ENCODE measurements at places on chromosomes 11 and 22.
A peak's percentile ranks its signal among the peaks of the same experiment; 100 is the strongest.

GRCh38 chr11:123137431-123138224 lies 57.4 kb downstream of the CLMP start:
- DNase-seq: no peak

DNA sequence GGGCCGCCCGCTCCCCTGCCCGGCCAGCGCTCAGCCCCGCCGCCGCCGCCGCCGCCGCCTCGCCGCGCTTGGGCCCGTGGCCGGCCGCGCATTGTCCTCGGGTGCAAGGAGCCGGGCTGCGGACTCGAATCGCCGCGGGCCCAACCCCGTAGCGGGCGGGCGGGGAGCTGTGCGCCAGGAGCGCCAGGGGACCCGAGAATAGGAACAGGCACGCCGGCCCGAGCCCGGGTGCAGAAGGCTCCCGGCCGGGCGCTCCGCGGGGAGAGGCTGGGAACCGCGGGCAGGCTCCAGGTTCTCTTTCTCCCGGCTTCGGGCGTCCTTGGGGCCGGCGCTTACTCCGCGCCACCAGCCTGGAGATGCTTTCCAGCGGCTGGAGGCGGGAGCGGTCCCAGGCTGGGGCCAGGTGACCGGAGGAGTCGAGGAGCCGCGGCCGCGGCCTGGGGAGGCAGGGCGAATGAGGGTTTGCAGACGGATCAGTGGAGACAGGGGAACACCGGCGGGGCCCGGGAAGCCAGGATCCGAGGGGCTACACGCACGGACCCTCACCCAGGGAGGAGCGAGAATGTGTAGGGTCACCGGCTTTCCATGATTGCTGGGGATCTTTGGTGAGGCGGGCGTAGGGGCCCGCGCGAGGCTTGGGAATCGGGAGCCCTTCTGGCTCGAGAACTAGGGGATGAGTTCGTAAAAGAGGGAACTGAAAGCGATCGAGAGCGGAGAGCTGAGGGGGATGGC lies 726 bp downstream of the PKNOX2 start:
- no peak for DNase-seq

DNA sequence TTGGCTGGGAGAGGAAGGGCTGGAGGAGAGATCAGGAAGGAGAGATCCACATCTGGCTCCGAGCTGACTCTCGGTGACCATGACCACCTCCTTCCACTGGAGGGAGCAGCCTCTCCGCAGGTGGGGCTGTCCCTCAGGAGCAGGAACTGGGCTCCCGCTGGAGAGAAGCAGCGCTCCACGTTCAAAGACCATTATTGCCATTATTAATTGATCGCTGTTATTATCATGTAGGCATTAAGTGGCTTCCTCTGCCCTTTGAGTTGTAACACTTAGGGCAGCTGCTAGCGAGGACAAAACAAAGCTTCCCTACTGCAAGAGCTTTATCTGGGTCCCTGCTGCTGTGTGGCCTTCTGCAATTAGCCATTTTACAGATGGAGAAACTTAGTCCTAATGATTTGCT lies 251.9 kb downstream of the ST3GAL4 start:
- DNase-seq: peak; percentile 18

GRCh38 chr11:121464352-121464946 lies 11.7 kb upstream of the SORL1-AS1 start:
- no peak for DNase-seq

- DNase-seq: no peak
Observed at GRCh38 chr11:10400856-10401255, 54.2 kb upstream of the AMPD3 start.

DNA sequence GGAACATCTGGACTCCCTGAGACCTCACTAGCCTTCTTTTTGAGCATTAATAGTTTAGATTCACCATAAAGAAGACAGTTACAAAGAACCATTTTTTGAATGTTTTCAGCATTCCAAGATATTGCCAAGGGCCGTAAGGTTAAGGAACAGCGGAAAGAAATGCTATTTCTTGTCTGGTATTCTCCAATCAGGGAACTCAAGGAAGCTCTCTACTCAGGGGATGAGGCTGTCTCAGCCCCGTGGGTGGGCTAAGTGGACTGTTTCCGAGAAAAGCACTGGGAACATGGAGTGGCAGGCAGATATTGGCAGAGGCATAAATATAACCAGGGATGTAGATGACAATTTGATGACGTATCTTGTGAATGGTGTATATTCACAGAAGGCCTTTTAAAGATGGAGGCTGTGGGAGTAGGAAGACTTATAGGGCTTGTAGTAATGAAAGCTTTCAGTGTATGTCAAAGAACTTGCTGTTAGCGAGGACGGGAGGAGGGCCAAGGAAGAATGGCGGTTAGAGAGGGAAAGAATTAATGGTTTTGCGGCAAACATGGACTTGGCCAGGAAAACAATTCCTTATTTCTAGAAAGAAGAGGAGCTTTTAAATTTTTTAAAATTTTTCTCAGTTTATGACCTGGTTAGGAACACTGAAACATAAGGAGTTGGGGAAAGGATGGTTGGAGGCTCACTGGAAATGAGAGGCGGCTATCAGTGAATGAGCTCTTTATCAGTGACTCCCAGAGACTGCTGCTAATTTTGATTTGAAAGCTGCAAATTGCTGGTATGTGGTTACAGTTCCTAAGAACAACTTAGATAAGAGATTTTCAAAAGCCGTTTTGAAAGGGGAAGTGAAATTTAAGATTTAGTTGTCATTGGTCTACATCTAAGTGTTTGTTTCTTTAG lies 64.6 kb downstream of the ST3GAL4 start:
- DNase-seq: no peak

- no peak for DNase-seq
Observed at GRCh38 chr22:49536571-49537131, 291.0 kb downstream of the BRD1 start.

DNA sequence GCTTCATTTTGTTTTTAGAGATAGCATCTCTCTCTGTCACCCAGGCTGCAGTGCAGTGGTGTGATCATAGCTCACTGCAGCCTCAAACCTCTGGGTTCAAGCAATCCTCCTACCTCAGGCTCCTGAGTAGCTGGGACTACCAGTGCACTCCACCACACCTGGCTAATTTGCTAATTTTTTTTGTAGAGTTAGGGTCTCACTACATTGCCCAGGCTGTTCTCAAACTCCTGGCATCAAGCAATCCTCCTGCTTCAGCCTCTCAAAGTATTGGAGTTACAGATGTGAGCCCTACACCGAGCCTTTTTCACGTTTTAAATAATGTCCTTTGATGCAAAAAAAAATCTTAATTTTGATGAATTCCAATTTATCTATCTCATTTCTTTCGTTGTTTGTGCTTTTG lies 75.4 kb upstream of the LINC01488 start:
- no peak for DNase-seq

DNA sequence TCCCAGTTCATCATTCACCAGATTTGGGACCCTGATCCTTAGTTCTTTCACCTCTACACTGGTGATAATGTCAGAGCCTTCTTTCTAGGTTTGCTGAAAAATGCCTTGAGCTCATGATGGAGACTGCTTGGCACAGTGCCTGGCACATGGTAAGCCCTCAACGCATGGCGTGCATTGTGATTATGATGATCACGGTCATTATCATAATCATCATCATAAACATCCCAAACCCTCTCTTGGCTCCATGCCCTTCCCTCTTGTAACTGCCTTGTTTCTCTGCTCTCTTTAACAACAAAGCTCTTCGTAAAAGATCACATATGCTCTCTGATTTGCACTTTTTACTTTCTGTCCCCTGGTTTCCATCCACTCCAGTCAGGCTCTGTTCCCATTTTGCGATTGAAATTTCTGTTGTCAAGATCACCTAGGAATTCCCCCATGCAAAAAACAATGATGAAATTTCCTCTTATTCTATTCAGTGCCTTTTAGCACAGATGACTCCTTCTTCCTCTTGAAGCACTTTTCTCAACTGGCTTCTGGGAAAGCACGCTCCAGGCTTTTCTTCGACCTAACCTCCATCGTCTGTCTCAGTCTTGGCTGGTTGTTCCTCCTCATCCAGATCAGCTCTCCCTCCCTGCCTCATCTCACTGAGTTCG lies 479.1 kb downstream of the OPCML start:
- DNase-seq: no peak

- no peak for DNase-seq
Observed at GRCh38 chr11:71349627-71350026, 97.2 kb upstream of the SHANK2 start.

DNA sequence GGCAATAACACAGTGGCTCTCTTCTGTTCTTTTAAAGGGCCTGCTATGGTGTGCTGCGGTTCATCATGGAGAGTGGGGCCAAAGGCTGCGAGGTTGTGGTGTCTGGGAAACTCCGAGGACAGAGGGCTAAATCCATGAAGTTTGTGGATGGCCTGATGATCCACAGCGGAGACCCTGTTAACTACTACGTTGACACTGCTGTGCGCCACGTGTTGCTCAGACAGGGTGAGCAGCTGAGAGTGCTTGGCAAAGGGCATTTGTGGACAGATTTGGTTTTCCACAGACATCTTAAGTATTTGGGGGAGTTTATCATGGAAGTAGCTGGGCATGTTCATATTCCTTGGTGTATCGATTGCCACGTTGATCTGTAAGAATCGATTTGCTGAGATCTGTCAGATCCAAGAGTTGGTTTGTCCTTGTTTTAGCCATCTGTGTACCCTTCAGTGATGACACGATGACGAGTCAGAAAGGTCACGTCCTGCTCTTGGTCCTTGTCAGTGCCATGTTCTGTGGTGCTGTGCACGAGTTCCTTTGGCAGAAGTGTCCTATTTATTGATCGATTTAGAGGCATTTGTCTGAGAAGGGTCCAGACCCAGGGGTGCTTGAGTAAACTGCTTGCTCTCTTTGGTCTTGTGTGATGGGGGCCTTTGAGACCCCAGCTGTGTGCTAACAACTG lies 4.8 kb downstream of the RPS3 start:
- DNase-seq: no peak

GRCh38 chr22:46428602-46429324 lies 93.2 kb downstream of the TRMU start:
- no peak for DNase-seq

GRCh38 chr11:10604798-10605197 lies 36.3 kb upstream of the LYVE1 start:
- DNase-seq: no peak

Data from NCI-H2171 (cell line).